ENCODE measurements at places on chromosomes 1 and 21. TPM values are rescaled to one million over a fixed set of nuclear protein-coding genes. Genes with fewer than 3 reads are reported as not detected.

The HAO2 gene
- total RNA-seq = not detected

The MIER1 gene
- 56.9 TPM for total RNA-seq

DNA sequence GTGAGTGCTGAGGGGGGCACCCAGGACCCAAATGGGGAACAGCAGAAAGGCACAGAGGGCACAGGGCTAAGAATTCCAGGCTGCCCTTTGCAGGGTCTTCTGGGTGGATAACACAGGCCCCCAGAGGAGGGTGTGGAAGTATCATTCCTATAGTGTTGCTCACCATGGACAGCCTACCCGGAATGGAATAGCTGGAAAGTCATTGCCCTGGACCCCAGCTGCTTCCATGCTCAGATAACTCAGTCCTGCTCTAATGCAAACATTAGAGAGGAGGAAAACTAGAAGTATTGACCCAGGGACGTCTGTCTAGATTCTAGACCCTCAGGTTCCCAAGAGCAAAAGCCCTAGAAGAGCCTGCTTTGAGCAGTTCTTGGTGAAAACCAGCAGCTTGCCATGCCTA is 24.7 kb downstream of the SLC6A17 start:
- H3K36me3 ChIP-seq = no peaks in the 10 kb centered on the region
- H3K4me3 ChIP-seq = no peak overlapping the region
- H3K4me1 ChIP-seq = no peaks in the 10 kb centered on the region

- no peak for DNase-seq
- H3K36me3 ChIP-seq = no peaks in the 10 kb centered on the region
- H3K27me3 ChIP-seq = no peaks in the 10 kb centered on the region
- no peak overlapping the region for H3K4me3 ChIP-seq
These were observed 244.8 kb downstream of the ASTN1 start for GRCh38 chr1:176919386-176920378.

DNA sequence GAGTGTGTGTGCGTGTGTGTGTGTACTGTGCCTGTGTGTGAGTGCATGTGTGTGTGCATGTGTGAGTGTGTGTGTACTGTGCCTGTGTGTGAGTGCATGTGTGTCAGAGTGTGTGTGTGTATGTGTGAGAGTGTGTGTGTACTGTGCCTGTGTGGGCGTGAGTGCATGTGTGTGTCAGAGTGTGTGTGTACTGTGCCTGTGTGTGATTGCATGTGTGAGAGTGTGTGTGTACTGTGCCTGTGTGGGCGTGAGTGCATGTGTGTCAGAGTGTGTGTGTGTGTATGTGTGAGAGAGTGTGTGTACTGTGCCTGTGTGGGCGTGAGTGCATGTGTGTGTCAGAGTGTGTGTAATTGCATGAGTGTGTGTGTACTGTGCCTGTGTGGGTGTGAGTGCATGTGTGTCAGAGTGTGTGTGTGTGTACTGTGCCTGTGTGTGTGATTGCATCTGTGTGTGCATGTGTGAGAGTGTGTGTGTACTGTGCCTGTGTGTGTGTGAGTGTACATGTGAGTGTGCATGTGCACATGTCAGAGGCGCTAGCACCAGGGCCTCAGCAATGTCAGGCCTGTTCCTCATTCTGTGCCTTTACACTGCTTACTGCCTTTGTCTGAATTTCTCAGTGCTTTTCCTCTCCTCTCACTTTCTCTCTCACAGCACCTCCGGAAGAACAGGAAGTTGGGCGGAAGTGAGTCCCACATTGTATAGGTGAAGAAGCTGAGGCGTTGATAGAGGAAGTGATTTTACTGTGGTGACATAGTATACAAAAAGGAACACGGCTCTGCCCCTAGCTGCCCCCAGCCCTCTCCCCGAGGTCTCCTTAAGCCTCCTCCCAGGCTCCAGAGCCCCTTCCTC is 4.9 kb downstream of the SLC5A9 start:
- no peak overlapping the region for H3K4me3 ChIP-seq
- peaks cover 3% of the 10 kb centered on the region for H3K4me1 ChIP-seq
- DNase-seq = peak; percentile 50

DNA sequence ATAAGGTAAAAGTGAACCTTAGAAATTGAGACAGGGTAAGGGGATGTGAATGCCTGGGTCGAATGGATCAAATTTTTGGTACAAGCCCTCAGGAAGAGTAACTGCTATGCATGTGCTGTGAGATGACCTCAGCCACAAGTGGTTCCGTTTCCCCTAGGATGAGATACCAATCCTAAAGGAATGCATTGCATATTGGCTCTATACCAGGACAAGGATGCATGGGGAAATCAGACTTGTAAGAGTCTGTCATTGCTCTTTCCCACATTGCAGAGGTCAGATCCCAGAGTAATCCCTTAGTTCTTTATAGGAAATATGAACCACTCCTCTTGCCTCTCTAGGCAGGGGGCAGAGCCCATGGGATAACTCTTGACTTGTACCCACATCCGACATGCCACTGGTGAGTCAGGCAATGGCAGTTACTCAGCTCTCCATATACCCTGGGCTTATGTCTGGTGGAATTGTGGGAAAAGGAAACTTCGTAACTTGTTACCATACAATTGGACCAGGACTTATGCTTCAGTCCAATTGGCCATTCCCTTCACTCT is 428.3 kb upstream of the ZRANB2 start:
- H3K27ac ChIP-seq = no peak overlapping the region
- DNase-seq = no peak
- no peaks in the 10 kb centered on the region for H3K4me1 ChIP-seq
- no peaks in the 10 kb centered on the region for H3K36me3 ChIP-seq

DNA sequence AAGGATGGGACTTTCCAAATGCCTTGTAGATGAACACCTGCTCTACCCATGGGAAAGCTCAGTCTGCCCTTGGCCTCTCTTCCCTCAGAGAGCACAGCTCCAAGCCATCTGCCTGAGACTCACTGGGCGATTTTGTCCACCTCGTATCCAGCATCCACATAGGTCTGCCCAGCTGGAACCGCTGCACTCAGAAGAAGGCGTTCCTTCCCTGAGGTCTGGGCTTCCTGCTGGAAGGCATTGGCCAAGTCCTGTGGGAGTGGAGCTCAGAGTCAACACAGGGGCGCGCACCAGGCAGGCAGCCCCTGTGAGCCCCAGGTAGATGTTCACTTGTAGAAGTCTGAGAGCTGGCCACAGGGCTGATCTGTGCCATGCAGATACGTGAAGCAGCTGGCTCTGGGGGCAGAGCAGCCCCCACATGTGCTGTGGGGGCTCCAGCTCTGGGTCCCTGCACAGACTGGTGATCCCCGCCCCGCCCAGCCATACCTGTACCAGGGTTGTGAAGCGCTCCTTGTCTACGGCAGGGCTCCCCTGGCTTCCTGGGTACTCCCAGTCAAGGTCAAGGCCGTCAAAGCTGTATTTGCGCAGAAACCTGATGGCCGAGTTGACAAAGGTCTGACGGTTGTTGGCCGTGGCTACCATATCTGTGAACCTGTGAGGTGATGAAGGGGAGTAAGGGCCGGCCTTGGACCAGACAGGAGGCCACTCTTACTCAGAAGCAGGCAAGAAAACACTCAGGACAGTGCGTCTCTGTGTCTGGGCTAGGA is 6.3 kb downstream of the CHIT1 start:
- no peaks in the 10 kb centered on the region for H3K4me1 ChIP-seq
- no peak overlapping the region for H3K4me3 ChIP-seq
- DNase-seq = no peak
- no peaks in the 10 kb centered on the region for H3K36me3 ChIP-seq
- no peak overlapping the region for H3K27ac ChIP-seq

GRCh38 chr21:31830701-31831100 is 42.1 kb upstream of the HUNK start:
- no peak for DNase-seq
- no peaks in the 10 kb centered on the region for H3K4me1 ChIP-seq
- no peaks in the 10 kb centered on the region for H3K36me3 ChIP-seq
- H3K4me3 ChIP-seq = no peak overlapping the region
- no peak overlapping the region for H3K27ac ChIP-seq
- H3K27me3 ChIP-seq = peaks cover 9% of the 10 kb centered on the region

GRCh38 chr1:203112475-203112874 is 15.1 kb upstream of the ADORA1 start:
- no peak overlapping the region for H3K27ac ChIP-seq
- DNase-seq = no peak
- no peaks in the 10 kb centered on the region for H3K36me3 ChIP-seq
- no peak overlapping the region for H3K4me3 ChIP-seq
- no peaks in the 10 kb centered on the region for H3K4me1 ChIP-seq

All from activated CD4-positive, alpha-beta T cell treated with anti-CD3 and anti-CD28 coated beads, Interleukin-2, amount 10 ng/mL, durations not matched to agents 7 days and 5 days (primary cell).